Renal pelvis (tissue), 12 donors: ENCODE measurements at places on chromosomes 4 and X. TPM values are rescaled to one million over a fixed set of nuclear protein-coding genes. Genes with fewer than 3 reads are reported as not detected.

HERC6 gene
- 11.0 TPM for polyA plus RNA-seq

GRCh38 chrX:153768311-153769157 lies 4.5 kb downstream of the PLXNB3 start:
- DNase-seq, result no peak

BBS12 gene
- polyA plus RNA-seq, result 14.8 TPM

- no peak for DNase-seq
These were observed 172.9 kb downstream of the KCNIP4 start for GRCh38 chr4:21775703-21776102.

TAF7L gene
- polyA plus RNA-seq, result 0.50 TPM

DNA sequence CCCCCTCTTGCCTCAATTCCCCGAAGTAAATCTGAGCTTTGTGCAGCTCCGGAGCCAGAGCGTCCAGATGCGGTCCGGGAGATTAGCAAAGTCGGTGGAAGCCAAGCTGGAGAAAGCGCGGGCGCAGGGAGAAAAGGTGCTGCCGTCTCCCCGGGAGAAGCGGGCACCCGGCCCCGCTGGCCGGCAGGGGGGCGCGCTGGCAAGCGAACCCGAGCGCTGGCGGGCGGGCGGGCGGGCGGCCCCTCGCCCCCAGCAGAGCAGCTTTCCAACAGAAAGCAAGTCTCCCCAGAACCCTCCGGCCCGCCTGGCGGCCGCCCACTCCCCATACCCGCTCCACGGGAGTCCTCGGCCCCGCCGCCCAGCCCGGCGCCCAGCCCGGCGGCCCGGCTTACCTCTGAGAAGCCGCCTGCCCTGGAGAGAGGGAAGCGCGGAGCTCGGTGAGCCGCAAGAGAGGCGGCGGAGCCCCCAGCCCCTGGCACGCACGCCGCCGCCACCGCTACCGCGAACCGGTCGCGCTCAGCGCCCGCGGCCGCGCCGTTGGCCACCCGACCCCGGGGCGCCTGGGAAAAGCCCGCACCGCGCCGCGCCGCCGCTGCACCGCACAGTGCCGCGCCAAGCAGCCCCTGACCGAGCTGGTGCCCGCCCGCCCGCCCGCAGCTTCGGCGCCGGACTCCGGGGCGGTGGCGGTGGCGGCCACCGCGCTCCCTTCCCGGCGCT lies 529 bp upstream of the CITED1 start:
- DNase-seq, result no peak

FMR1NB gene
- polyA plus RNA-seq, result 0.16 TPM

- no peak for DNase-seq
These were observed 733.3 kb downstream of the RPA4 start for GRCh38 chrX:97616883-97617530.

DNA sequence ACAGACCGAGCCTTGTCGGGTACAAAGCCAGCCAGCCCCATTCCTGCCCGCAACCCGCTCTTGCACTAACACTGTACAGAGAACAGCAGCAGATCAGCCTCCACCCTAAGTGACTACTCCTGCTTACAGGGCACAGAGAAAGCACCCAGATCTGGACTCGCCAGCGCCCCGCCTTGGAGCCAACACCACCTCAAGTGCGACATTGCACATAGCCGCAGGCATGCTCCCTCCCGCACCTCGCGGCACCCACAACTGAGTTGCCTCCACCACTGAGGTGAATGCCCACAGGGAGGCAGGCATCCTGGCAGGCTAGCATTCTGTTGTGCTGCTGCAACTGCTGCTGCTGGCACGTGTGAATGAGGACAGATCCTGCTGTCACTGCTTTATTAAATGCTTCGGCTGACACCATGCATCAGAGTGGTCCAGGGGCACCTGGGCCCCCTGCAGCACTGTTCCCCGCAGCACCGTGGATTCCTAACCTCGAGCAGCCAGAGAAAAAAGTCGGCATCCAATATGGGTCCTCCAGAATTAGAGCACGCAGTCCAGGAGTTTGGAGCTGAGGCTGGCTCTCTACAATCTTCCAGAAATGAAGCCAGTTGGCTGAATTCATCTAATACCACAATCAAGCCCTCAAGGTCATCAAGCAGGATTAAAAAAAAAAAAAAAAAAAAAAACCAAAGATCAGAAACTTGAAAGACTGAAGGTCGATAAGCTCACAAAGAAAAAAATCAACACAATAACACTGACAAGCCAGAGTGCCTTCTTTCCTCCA lies 352.9 kb downstream of the GASK1B start:
- DNase-seq, result no peak

- DNase-seq, result no peak
These were observed 20.2 kb downstream of the FBXW7 start for GRCh38 chr4:152515678-152516077.

DNA sequence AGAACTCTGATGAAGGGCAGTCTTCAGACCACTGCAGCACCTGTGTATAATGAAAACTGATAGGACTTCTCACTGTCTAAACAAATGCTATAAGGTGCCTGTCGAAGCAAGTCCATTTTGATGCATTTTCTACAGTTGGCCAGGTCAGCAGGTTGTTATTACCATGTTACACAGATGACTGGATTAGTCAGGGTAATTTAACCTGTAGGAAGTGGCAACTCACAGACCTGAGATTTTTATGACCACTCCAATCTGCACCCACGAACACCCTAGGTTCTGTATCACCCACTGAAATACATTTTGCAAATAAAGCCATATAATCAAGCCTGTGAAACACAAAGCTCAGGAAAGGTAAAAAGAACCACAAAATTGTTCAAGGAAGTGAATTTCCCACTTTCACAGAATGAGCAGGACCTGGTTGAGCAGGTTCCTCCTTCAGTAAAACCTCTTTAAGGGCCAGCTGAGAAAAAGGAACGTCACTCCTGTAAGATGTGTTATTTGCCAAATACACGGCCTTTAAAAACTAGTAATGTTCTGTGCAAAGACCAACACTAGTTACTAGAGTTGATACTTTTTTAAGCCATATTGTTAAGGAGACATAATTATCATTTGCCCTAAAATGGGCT lies 12.7 kb downstream of the MAML3 start:
- peak; percentile 36 for DNase-seq

- DNase-seq, result no peak
These were observed 477.0 kb downstream of the GBA3 start for GRCh38 chr4:23169608-23170311.

- no peak for DNase-seq
These were observed 5.7 kb upstream of the PLCXD1 start for GRCh38 chrX:275476-275966.

NIPAL1 gene
- 9.7 TPM for polyA plus RNA-seq

MAGEB2 gene
- polyA plus RNA-seq, result not detected

ASB9 gene
- polyA plus RNA-seq, result 15.4 TPM

DNA sequence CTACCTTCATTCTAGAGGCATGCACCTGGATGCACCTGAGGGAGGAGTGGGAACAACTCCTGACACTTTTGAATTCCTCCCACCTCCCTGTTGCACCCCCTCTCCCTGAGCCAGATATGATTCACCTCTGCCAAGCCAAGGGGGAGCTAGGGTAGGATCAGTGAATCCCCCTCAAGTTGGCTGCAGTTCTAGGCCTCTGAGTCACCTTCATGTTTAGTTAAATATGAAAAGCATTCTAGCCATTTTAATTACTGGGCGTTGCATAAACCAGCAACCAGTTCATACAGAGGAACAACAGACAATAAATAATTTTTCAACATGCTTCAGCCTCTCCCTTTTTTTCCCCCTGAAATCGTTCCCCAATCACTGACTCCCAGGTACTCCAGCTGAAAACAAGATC lies 1440.2 kb downstream of the ADGRL3 start:
- no peak for DNase-seq

DNA sequence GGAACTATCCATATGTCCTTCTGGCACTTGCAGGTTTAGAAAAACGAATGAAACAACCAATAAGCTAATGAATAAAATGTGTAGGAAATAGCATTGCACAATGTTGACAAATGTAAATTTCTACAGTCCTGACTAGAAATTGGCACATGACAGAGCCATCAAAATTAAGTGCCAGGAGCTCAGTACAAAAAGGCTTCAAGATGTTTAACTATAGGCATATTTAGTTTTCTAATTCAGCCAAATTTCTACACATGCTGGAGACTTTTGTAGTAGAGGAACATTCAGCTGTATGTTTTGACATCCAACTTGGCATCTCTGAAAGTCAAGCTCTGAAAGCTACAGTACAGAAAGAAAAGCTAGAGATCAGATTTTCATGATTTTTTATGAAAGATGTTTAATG lies 1999.4 kb upstream of the AGA start:
- DNase-seq, result no peak

DCHS2 gene
- 3.9 TPM for polyA plus RNA-seq

DNA sequence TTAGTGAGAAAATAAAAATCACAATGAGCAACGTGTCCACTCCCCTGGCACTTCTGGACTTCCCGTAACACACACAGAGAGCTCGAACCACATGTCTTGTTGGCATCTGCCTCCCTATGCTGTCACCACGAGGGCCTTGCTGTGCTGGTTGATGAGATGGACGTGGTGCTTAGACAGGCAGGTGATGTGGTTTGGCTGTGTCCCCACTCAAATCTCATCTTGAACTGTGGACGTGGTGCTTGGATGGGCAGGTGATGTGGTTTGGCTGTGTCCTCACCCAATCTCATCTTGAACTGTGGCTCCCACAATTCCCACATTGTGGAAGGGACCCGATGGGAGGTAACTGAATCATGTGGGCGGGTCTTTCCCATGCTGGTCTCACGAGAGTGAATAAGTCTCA lies 40.0 kb downstream of the FGFRL1 start:
- DNase-seq, result no peak

GRCh38 chrX:153611298-153612095 lies 12.6 kb upstream of the CCNQ start:
- DNase-seq, result no peak

CFAP299 gene
- 0.84 TPM for polyA plus RNA-seq

LINC00632 gene
- polyA plus RNA-seq, result 14.9 TPM

DNA sequence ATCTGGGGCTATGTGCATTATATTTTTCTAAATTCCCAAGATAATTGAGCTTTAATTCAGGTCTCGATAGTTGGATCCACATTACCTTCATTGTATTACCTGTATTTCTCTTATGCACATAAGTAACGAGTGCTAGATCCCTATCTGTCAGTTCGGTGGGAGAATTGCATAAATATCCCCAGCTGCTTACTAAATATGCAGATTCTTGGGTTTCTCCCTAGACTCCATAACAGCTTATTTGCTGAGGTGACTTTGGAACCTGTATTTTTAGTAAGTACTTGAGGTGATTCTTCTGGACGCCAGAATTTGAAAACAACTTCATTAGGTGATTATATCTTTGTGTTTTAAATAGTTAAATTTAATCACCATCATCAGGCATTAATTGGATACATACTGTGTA lies 15.0 kb downstream of the UGT8 start:
- DNase-seq, result no peak

- no peak for DNase-seq
These were observed 105.0 kb downstream of the NDST3 start for GRCh38 chr4:118139241-118139640.

EMD gene
- 81.2 TPM for polyA plus RNA-seq

TASL gene
- polyA plus RNA-seq, result 0.68 TPM

DNA sequence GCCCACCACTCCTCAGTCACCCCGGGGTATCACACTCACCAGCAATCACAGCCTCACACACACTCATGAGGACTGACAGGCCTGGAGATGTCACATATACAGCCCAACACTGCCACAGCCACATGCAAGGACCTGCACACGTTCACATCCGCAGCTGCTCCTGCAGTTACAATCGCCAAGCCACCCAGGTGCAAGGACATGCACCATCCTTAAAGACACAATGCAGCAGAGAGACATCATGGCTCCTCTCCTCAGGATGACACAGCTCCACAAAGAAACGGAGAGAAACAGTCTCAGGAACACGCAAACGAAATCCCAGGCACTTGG lies 1.1 kb downstream of the PCSK1N start:
- no peak for DNase-seq

DNA sequence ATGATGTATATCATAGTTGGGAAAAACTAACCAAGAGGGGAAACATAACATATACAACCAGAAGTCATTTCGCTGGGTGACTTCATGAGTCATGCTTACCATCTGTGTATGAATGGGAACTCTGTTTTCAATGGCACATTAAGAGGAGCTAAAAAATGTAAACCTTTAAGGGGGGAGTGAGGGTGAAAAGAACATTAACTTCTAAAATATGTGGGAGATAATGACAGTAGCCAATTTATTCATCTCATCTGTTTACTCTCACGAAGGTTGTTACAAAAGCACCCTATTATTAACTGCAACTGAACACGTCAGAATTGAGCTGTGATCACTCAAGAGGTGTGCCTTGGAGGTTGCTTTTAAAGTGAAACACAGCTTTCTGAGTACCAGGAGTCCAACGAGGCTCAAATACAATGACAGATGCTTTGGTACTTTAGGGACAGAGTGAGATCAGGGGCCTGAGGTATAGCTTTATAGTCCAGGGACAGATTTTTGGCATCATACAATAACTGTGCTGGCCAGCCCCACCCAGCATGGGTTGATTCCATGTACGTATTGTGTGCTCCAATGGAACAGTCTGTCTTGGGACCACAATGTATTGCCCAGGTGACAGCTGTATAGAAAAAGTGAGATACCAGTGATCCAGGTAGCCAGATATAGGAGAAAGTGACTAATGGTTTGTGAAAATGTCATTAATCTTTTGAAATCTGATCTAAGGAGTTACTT lies 107.3 kb downstream of the AMMECR1 start:
- DNase-seq, result no peak

GAGE12F gene
- not detected for polyA plus RNA-seq

DNA sequence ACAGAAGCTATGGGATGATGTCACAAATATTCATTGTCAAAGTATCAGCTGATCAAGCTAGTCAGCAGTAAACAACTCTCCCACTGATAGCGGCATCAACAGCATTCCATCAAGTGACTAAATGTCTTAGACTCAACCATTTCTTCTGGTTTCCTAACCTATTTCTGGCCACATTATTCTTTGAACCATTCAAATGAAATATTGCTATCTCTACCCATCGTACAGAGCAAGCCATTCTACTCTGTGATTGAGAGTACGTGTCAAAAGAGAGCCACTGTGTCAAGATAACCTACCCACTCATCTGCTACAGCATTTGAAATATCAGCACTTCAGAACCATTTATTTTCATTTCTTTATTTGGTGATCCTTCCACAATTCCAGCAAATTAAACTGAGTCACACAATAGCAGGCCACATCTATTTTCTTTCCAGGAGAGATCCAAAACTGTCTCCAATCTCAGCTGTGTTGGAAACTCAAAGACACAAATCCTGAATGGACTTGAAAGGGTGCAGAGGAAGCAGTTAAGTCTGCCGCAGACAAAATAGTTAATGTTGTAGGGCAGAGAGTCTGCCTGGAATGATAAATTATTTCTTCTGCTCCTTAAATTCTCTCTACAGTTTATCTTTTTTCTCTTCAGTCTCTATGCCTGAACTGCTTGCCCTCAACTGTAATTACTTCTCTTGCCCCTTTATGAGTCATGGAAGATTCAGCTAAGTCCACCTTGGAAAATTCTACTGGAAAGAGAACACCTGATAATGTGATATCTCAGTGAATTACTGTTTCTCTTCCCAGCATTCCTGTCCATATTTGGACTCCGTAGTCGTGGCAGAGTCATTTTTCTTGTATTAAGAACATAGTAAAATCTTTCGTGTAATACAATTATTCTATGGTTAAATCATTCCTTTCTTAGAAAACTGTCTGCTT lies 364.8 kb downstream of the PDGFC start:
- no peak for DNase-seq

LRCH2 gene
- polyA plus RNA-seq, result 11.6 TPM

- no peak for DNase-seq
These were observed 593.8 kb downstream of the SPRY1 start for GRCh38 chr4:123990310-123990870.
